NCI-H774 (cell line): ENCODE measurements at places on chromosomes 13 and 19.
A peak's percentile ranks its signal among the peaks of the same experiment; 100 is the strongest.

- DNase-seq, result peak; percentile 83
Measured at GRCh38 chr13:19958155-19959111, at the start of gene ZMYM2. Gene ZMYM2 (plus strand): TSS chr13:19958727. CDS start chr13:19993073, 34,346 bp downstream.

- no peak for DNase-seq
Measured at GRCh38 chr13:109615721-109616420, 170.5 kb downstream of the IRS2 start.

DNA sequence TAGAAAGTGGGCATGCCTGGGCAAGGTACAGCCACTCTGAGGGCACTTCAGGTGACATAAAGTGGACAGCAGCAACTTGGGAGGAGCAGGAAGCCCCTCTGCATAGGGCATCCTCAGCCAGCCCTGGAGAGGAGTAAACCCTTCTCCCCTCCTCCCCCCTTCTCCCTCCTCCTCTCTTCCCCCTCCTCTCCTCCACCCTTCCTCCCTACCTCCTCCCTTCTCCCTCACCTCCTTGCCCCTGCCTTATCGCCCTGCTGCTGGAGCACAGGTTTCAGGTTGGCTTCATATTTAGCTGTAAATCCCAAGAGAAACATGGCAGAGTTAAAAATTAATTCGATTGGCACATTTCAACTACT, 30.5 kb upstream of the ATP12A start:
- DNase-seq, result no peak

GRCh38 chr13:36553491-36553890, 120.3 kb upstream of the SERTM1 start:
- DNase-seq, result no peak

DNA sequence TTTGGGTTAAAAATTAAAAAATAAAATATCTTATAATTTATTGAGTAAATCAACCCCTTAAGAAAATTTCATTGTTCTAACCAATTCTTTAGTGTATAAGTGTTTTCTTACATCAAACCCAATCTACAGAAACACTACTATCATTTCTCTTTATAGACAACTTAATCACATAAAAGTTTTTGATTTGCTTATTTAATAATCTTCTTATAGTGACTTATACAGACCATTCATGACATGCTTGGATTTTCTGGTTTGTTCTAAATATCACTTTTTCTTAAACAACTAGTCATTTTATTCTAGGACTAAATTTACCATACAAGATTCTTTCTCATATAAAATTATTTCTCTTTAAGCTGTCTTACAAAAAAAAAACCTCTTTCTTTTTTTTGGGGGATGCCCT, 27.3 kb upstream of the ZSCAN5A start:
- DNase-seq, result no peak

DNA sequence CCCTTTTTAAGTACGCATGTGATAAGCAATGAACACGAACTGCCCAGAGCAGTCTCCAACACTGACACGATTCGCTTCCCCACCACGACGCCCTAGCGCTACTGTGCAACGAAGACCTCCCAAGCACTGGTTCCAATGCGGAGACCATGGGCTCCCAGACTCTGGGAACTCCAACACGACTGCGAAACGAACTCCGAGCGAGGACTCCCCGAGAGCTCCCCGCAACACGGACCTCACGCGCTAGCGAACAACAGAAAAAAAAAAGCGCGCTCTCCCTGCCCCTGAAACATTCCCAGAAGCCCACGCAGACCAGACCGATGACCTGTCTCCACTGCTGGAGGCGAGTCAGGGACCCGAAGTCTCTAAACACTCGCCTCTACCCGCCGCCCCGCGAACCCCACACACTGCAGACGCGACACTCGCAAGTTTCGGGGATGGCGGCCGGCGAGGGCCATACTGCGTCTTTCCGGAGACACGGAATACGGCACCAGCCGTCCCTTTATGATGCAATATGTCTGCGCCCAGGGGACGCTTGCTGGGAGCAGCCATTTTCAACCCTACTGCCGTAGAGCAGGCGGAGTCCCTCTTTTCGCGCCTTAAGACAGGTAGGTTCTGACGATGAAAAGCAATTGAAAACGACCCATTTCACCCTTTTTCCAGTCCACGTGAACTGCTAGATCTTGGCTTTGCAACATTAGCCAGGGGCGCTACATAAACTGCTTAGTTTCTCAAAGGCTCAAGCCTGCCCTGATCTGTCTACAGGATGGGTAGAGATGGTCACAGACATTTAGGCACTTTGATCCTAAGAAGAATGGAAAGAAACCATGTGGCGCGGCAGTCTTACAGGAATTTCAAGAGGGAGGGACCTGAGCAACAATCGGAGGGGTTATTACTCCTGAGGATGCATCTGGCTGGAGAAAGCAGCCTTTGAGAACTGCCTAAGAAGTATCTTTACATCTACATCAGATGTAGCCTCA, at the start of gene ZNF577:
ZNF577 (minus strand) TSS at position 430 of the 977 bp plus-strand sequence. CDS start 7,569 bp downstream, outside the sequence.
- DNase-seq, result no peak

- no peak for DNase-seq
Measured at GRCh38 chr13:39452417-39452816, 150.6 kb downstream of the LHFPL6 start.

DNA sequence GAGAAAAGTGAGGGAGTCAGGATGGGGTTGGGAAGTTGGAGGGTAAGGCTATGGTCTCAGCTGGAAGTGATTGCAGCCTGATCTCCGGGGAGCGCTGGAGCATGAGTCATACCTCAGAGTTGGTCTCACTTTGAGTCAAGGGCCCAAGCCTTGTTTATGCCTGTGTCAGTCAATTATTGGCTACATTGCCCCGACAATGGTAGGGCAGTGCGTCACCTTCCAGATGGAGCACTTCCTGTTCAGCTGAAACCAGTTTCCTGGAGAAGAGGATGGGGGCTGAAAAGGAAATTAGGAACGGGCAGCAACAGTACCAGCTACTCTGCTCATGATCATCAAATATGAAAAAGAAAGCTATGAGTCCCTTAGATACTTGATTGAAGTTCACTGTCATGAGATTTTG, 60.4 kb downstream of the ADGRE1 start:
- DNase-seq, result no peak

GRCh38 chr13:46032341-46032740, 20.2 kb downstream of the ZC3H13 start:
- no peak for DNase-seq
